ENCODE measurements at places on chromosomes 3 and 15.

DNA sequence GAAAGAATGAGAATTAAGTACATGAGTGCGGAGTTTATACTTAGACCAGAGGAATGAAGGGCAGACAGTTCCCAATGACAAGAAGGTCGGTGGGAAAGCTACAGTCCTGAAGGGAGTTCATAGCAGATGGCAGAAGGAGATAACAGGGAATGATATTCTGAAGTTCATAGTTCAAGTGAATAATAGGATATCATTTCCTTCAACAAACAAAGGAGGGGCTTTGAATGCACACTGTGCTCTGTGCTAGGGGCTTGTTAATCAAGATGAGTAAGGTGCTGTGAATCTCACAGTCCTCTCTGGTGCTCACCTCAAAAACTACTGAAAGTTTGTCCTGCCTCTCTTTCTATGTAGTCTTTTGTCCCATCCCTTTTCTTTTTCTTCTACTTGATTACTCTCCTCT, 41.9 kb downstream of the SIDT1 start:
- DNase-seq = no peak

GRCh38 chr3:135260025-135260424, 465.0 kb downstream of the EPHB1 start:
- peak; percentile 23 for DNase-seq

- DNase-seq = no peak
Measured at GRCh38 chr3:46300461-46300789, 53.5 kb upstream of the CCR2 start.

- peak; percentile 56 for DNase-seq
Measured at GRCh38 chr3:72487078-72487765, 361.0 kb downstream of the SHQ1 start.

DNA sequence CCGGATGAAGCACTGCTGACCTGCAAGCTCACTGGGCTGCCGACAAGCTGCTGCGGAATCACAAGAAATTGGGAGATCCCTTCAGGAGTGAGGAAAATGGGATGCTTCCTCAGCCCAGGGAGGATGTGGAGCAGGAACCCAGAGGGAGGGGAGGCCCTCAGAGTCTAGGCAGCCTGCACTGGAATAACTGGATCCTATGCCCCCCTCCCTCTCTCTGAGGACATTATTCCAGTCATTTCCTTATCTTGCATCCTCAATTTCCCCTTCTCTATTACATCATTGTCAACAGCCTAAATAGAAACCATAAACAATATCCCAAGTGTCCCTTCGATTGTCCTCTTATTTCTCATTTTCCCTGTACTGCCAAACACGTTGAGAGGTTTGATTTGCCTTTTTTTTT, 169.0 kb downstream of the OPA1 start:
- DNase-seq = no peak

DNA sequence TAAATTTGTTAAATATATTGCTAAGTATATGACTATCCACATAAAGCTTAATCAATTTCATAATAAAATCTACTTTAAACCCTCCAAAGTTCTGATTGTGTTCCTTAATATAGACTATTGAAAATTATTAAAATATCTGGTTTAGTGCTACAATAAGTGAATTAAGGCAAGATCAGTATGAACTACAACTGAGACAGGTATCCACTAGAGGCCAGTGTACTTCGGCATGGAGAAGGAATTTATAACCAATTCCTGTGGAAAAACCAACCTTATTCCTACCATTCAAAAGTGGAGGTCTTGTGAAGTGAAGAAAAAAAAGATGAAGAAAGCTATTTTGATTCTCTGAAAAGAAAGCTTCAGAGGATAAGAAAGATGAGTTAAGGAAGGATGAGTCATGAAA, 237.7 kb downstream of the SUCLG2 start:
- DNase-seq = no peak

DNA sequence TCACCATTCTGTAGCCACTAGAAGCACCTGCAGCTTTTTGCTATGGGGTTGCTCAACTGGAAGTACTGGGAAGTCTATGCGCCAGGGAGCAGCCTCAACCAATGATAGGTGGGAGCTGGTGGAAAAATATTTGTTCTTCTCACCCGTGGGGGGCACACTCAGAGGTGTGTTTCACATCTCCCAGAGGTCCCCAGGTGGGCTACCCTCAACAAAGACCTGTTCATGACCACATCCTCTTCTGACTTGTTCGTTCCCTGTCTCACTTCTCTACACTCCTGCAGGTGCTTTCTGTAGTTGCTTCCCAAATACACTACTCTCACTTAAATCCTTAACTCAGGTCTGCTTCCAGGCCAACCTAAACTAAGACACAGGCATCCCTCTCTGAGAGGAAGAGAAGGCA, 3.6 kb downstream of the CAMP start:
- DNase-seq = no peak

DNA sequence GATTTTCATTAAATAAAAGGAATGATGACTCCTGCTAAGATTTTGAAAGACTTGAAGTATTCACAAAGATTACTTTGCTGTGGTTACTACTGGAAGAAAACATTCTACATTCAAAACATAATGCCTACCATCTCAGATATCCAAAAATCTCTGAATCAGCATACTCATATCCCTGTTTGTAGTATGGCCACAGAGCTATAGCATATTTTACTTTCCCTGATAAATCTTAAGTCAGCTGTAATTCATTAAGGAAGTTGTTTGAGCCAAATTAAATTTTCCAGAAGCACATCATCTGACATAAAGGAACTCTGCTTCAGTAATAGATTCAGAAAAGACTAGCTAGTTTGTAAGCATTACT, 942.0 kb downstream of the ROBO1 start:
- no peak for DNase-seq

DNA sequence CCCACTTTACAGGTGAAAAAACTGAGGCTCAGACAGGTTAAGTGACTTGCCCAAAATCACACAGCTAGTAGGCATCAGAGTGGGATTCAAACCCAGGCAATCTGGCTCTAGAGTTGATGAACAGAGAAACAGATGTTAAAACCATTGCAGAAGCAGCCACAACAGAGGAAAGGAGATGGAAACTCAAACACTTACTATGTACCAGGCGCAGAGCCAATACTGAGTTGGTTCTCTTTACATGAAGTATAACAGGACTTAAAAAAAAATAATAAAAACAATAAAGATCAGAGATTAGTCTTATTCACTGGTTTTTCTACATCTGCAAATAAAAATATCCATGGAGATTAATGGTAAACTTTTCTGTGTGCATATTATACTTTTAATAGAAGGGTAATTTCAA, 84.9 kb upstream of the SPATA12 start:
- DNase-seq = no peak
